Naive thymus-derived CD4-positive, alpha-beta T cell (primary cell): ENCODE measurements at places on chromosomes 5 and 9. TPM values are rescaled to one million over a fixed set of nuclear protein-coding genes. Genes with fewer than 3 reads are reported as not detected.

Gene DEPDC1B
- total RNA-seq = 0.24 TPM

DNA sequence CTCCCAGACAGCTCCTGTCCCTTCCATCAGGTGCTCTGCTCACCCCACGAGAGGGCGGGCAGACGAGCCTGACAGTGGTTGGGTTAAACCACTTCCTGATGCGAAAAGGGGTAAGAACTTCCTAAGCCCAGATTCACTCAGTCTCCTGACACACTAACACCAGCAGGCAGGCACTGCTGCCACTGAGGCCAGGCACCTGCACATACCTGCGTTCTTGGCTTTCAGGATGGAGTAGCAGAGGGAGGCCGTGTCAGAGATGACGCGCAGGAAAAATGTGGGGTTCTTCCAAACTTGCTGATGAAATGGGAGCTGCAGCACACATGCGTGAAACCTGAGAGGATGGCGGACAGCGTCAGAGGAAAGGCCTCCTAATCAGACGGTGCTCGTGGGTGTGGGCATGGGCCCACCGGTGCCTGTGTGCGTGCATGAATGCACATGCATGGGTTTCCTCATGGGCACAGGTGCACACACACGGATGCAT lies 29.9 kb downstream of the SLC6A18 start:
- H3K36me3 ChIP-seq = no peaks in the 10 kb centered on the region
- peak; percentile 55 for DNase-seq
- H3K27ac ChIP-seq = peak overlapping the region; percentile 57
- H3K27me3 ChIP-seq = no peaks in the 10 kb centered on the region
- H3K4me1 ChIP-seq = peaks cover 18% of the 10 kb centered on the region
- H3K4me3 ChIP-seq = peak overlapping the region; percentile 48

DNA sequence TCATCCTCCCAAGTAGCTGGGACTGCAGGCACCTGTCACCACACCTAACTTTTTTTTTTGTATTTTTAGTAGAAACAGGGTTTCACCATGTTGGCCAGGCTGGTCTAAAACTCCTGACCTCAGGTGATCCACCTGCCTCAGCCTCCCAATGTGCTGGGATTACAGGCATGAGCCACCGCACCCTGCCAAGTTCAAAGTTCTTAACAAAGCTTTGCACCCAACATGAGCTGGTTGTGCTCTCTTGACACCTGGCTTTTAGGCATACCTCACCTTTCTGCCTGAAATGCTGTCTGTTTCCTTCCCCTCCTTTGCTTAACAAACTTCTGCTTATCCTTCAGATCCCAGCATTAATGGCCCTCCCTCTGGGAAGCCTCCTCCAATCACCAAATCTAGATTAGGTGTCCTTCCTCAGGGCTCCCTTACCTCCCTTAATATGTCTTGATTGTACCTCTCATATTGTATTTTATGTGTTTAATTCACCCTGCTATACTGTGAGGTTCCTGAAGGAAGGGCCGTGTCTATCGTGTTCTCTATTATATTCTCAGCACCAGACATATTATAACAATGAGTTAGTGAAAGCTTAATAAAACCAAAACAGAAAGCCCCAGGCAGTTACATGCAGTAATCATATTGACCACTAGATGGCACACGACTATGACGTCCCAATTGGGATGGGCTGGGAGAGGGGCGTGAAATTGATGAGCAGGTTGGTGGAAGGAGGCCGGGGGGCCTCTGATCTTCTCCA lies 62.9 kb upstream of the PPARGC1B start:
- no peaks in the 10 kb centered on the region for H3K36me3 ChIP-seq
- no peak for DNase-seq
- H3K4me3 ChIP-seq = no peak overlapping the region
- no peaks in the 10 kb centered on the region for H3K4me1 ChIP-seq

DNA sequence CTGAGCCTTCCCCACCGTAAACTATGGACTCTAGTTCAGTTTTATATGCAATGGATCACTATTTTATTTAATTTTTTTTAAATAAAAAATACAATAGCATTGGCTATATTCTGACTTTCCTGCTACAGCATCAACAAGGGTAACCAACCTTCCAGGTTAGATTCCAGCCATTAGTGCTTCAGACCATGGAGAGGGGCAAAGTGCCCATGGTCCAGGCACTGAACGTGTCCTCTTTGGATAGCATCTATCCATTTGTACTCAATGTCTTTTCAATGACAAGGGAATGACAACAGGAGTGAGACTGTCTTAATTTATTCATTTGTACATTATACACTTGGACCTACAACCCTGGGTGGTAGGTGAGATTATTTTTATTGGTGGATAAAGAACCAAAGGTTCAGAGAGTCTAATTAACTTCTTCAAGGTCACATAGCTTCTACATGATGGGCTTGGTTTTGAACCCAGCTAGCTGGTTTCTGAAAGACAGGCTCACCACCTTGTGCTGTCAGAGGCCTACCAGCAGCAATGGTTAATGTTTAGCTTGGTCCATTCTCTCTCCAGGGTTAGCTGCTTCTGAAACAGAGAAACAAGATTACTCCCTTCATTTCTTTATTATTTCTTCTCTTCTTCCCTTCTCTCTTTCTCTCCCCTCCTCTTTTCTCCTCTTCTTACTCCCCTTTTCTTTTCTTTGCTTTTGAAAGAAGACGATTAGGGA lies 11.5 kb downstream of the TMEM171 start:
- no peak for DNase-seq
- H3K4me1 ChIP-seq = no peaks in the 10 kb centered on the region
- no peaks in the 10 kb centered on the region for H3K36me3 ChIP-seq
- H3K27me3 ChIP-seq = no peaks in the 10 kb centered on the region
- no peak overlapping the region for H3K4me3 ChIP-seq

DNA sequence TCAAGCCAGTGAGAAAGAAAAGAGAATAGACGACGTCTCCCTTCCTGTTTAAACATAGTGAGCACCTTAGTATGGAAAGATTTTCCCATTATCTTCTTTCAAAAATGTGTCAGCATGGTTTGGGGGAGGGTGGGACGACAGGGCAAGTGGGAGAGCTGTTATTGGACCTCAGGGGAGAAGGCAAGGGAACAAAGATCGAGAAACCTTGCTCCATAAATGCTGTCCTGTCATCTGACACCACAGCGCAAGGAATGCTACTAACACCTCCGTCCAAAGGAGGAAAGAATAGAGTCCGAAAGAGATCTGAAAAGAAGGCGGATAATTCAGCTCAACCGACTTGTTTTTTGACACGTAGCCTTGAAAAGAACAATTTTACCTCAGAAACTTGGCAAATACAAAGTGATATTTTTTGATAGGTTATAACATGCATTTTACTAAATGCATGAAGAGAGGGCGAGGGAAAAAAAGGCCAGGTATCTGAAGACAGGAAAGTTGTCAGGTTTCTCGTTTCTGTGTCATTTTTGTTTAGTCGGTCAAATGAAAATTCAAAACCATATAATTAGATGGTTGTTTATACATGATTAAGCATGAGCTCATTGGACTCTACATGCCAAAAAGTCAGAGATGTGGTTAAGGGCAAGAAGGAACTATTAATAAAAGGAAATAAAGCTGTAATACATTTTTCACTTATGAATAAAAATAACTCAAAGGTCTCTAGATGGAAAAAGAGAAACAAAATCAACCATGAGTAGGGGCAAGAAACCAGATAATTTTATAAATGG lies 155.7 kb downstream of the GLIS3 start:
- no peak overlapping the region for H3K4me3 ChIP-seq
- H3K36me3 ChIP-seq = no peaks in the 10 kb centered on the region
- DNase-seq = no peak
- no peaks in the 10 kb centered on the region for H3K27me3 ChIP-seq

DNA sequence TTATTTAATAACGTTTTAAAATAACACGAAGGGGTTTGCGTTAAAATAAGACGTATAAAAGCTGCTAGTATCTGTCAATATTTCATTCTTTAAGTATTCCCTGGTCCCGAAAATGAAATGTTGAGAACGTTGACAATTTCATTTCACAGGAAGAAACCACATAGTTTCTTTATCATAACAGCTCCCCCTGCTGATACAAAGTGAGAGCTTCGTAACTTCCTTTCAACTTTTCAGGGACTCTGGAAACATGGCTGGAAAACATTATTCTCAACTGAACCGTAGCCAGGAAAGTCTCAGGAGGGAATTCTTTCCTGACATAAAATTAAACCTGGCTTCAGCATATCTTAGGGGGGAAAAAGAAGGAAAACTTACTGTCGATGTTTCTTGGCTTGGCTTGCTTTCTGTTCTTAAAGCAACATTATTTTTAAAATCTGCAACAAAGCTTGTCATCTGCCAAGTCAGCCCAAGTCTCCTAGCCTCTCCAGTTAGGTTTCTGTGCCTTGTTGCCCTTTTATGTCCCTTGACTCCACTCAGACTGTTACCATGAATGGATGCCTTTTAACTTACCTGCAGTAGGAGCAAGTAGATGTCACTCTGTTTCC lies 122.9 kb upstream of the DAB2 start:
- H3K27ac ChIP-seq = no peak overlapping the region
- no peak overlapping the region for H3K4me3 ChIP-seq
- H3K36me3 ChIP-seq = no peaks in the 10 kb centered on the region

DNA sequence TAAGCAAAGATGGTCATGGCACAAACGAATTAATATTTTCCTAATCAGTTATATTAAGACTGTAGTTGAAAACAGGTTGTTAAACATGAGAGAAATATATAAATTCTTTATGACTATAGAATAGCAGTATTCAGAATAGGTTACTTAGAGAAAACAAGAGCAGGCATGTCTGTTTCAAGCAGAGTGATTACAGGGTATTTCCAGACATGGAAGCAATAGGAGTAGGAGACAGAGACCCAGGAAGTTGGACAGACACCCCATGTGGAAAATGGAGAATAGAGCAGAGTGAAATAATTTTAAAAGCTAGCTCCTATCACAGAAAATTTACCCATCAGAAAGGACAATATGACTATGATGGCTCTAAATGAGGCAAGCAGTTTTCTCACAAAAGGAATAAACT lies 111.5 kb downstream of the IZUMO3 start:
- H3K27ac ChIP-seq = no peak overlapping the region
- no peak overlapping the region for H3K4me3 ChIP-seq
- no peaks in the 10 kb centered on the region for H3K36me3 ChIP-seq
- DNase-seq = no peak
- H3K4me1 ChIP-seq = no peaks in the 10 kb centered on the region
- H3K27me3 ChIP-seq = no peaks in the 10 kb centered on the region

DNA sequence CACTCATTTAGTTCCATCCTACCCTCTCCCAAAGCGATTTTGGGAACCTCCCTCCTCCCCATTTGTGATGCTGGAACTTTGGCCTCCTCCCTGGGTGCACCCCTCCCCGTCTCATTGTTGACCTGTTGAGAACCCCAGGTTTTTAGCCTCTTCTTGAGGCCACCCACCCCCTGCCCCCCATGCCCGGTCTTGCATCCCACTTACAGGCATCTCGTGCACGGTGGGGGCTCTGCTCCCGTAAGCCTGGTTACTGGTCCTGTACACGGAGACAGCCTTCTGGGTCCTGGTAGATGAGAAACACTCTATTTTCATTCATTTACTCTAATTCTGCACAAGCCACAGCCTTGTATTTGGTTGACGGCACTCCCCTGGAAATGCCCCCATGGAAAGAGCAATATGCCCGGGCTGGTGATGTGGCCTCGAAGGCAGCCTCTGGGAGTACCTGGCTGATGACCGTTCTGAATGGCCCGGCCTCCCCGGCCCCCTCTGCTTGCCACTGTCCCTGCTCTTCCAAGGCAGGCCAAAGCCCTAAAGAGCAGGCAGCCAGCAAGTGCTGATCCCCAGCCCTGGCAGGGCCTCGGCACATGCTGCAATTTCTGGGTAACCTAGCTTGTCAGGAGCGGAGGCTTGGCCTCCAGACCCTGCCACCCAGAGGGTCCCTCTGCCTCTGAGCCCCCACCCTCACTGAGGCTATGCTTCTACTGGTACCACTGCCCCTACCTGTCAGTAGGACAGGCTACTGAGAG lies 1.9 kb upstream of the MRPS2 start:
- peaks cover 27% of the 10 kb centered on the region for H3K36me3 ChIP-seq
- no peak overlapping the region for H3K4me3 ChIP-seq
- no peaks in the 10 kb centered on the region for H3K27me3 ChIP-seq
- no peak overlapping the region for H3K27ac ChIP-seq
